ENCODE measurements at places on chromosomes 2 and 18. TPM values are rescaled to one million over a fixed set of nuclear protein-coding genes. Genes with fewer than 3 reads are reported as not detected.

- no peaks in the 10 kb centered on the region for H3K27me3 ChIP-seq
- DNase-seq = no peak
- H3K4me1 ChIP-seq = no peaks in the 10 kb centered on the region
- no peaks in the 10 kb centered on the region for H3K36me3 ChIP-seq
- H3K27ac ChIP-seq = no peak overlapping the region
- no peak overlapping the region for H3K4me3 ChIP-seq
These were observed 109.4 kb downstream of the KCTD1 start for GRCh38 chr18:26438980-26439379.

Gene IL36G
- not detected for total RNA-seq

DNA sequence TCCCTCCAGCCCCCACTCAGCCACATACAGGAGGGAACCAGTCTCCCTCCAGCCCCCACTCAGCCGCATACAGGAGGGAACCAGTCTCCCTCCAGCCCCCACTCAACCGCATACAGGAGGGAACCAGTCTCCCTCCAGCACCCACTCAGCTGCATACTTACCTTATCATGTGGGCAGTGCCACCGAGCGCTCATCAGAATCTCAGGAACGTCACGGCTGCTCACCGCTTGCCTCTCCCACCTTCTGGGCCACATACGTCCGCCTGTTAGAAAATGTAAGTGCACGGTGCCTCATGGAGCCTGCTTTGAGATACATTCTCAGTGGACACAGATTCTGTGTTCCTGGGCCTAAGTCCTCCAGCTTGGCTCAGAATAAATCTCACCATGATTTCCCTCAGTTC is 124.8 kb downstream of the PXDN start:
- no peak overlapping the region for H3K27ac ChIP-seq
- no peaks in the 10 kb centered on the region for H3K4me1 ChIP-seq
- no peaks in the 10 kb centered on the region for H3K27me3 ChIP-seq
- no peak overlapping the region for H3K4me3 ChIP-seq
- no peaks in the 10 kb centered on the region for H3K36me3 ChIP-seq

- H3K36me3 ChIP-seq = no peaks in the 10 kb centered on the region
- H3K4me1 ChIP-seq = peaks cover 4% of the 10 kb centered on the region
- H3K27me3 ChIP-seq = no peaks in the 10 kb centered on the region
- DNase-seq = no peak
- H3K27ac ChIP-seq = no peak overlapping the region
These were observed 42.7 kb upstream of the AFF3 start for GRCh38 chr2:100185105-100185504.

- H3K36me3 ChIP-seq = no peaks in the 10 kb centered on the region
- H3K27me3 ChIP-seq = no peaks in the 10 kb centered on the region
- no peak overlapping the region for H3K4me3 ChIP-seq
- no peak for DNase-seq
- H3K27ac ChIP-seq = no peak overlapping the region
These were observed 69.0 kb downstream of the CPO start for GRCh38 chr2:207008105-207008990.

Gene EPG5
- 18.6 TPM for total RNA-seq

Gene LTBP1
- total RNA-seq = 144 TPM

DNA sequence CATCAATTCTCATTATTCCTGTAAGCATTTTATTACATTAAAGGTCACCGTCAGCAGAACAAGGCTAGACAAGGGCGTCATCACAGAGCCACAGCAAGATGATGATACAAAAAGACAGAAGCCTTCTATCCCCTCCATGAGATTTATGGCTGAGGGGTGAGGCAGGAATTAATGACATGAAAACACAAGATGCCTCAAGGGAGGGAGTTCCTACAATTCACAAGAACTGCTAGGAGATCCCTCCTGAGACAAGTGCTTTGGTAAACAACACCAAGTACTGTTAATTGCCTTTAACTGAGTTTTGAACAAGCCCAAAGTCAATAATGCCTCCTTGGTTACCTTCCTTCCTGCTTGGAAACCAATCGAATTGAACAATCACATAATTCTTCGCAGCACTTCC is 14.1 kb downstream of the ADD2 start:
- DNase-seq = no peak
- no peaks in the 10 kb centered on the region for H3K36me3 ChIP-seq
- H3K27me3 ChIP-seq = no peaks in the 10 kb centered on the region
- H3K4me1 ChIP-seq = no peaks in the 10 kb centered on the region
- no peak overlapping the region for H3K27ac ChIP-seq

DNA sequence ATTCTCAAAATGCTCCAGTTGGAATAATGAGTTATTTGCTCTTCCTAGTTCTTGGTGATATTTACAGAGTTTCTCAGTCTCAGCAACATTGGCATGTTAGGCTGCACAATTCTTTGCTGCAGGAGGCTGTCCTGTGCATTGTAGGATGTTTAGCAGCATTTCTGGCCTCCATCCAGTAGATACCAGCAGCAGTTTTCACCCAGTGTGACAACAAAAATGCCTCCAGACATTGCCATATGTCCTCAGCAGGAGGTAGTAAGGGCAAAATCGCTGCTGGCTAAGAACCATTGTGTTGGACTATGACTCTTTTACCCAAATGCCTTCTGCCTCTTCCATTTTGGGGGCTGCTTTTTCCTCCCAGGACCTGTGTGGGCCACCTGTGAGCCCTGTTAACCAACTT is 50.4 kb downstream of the PAX8 start:
- H3K27ac ChIP-seq = no peak overlapping the region
- H3K4me3 ChIP-seq = no peak overlapping the region
- no peaks in the 10 kb centered on the region for H3K27me3 ChIP-seq
- no peak for DNase-seq
- H3K36me3 ChIP-seq = no peaks in the 10 kb centered on the region

DNA sequence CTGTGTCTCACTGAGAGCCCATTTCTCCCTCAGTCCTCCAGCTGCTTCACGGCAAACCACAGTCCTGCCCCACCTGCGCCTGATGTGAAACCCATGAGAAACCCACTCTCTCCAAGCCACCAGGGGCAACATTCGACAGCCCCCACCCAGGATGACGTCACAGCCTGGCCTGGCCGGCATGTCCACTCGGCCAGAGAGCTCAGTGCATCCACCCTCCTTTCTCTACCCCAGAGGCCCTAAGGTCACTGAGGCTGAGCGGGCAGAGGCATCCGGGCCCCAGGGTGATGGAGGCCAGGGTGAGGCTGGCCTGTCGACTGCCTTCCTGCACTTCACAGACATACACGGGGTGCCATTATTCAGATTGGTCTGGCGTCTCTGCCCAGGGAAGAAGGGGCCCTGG is 402.7 kb upstream of the MYT1L start:
- no peak for DNase-seq
- H3K27ac ChIP-seq = no peak overlapping the region
- no peak overlapping the region for H3K4me3 ChIP-seq
- H3K36me3 ChIP-seq = no peaks in the 10 kb centered on the region

DNA sequence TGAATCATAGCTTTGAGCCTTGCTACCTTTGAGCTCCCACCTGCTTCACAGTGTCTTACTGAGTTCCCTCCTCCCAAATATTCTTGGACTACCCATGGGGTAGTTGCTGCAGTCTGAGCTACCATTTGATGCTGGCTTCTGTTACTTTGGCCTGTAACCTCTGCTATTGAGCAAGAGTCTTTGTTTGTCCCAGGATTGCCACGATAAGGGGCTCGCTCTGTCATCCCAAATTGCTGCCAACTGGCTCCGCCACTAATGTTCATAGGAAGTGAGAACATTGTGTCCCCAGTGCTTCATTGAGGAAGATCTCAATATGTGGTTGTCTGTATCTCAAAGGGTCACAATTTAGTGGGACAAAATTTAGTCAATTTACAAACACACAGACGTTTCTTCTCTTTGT is 103.8 kb downstream of the TRIM43 start:
- H3K4me1 ChIP-seq = no peaks in the 10 kb centered on the region
- DNase-seq = peak; percentile 81
- H3K36me3 ChIP-seq = no peaks in the 10 kb centered on the region
- no peak overlapping the region for H3K4me3 ChIP-seq

DNA sequence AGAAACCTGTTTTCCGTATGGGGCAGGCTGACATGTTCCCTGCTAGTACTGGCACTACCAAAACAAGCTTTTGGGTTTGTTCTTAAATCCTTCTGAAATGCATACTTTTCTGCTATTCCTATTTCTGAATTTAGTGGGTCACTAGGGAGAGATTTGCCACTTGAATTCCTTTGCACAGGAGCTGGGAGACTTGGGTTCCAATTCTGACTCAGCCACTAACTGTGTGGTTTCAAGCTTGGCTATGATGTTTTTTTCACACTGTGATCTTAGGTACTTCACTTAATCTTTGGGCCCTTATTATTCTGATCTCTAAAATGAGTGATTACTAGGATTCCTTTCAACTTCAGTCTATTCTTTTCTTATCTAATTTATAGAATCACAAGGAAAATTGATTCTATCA is 105.5 kb downstream of the BCL11A start:
- no peak overlapping the region for H3K27ac ChIP-seq
- H3K27me3 ChIP-seq = no peaks in the 10 kb centered on the region
- H3K4me3 ChIP-seq = no peak overlapping the region

DNA sequence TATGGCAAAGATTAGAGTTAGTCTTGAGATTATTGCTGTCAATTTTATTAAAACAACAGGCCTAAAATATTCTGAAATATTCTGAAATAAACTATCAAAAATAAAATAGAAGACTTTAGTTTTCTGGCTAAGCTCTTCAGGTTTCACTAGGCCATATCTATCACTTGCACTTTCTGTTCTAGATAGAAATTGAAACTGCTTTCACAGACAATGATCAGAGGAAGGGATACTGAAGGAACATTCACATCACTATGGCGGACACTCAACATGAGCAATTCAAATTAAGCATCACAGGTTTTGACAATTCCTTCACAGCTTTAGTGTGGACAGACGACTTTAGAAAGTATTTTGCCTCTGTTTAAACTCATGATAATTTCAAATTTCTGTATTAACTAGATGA is 586.4 kb upstream of the REG3G start:
- no peak overlapping the region for H3K27ac ChIP-seq
- no peak for DNase-seq
- no peaks in the 10 kb centered on the region for H3K27me3 ChIP-seq
- no peak overlapping the region for H3K4me3 ChIP-seq
- H3K4me1 ChIP-seq = no peaks in the 10 kb centered on the region
- H3K36me3 ChIP-seq = no peaks in the 10 kb centered on the region

Gene SOCS6
- total RNA-seq = 32.9 TPM

Gene CD8B2
- total RNA-seq = not detected

- no peaks in the 10 kb centered on the region for H3K36me3 ChIP-seq
- H3K4me1 ChIP-seq = peaks cover 4% of the 10 kb centered on the region
- H3K4me3 ChIP-seq = no peak overlapping the region
- H3K27me3 ChIP-seq = no peaks in the 10 kb centered on the region
These were observed 17.3 kb downstream of the DGKD start for GRCh38 chr2:233371641-233372040.

DNA sequence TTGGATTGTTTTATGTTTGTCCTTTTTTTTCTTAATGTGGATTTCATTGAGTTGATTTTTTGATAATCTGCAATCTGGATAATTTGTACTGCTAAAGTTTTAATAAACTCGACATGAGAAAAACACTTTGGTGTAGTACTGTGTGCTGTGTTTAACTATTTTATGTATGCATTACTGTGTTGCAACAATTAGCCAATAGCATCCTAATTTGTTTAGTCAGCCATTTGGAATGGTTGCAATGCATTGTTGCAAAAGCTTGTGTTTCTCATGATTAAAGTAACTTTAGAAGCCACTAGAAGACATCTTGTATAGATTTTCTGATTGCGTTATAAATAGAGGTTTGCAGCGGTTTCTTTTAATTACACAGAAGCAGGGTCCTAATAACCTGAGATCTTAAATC is 53.5 kb downstream of the PPIG start:
- DNase-seq = no peak
- no peak overlapping the region for H3K27ac ChIP-seq
- H3K27me3 ChIP-seq = no peaks in the 10 kb centered on the region
- no peaks in the 10 kb centered on the region for H3K4me1 ChIP-seq
- peaks cover 50% of the 10 kb centered on the region for H3K36me3 ChIP-seq

DNA sequence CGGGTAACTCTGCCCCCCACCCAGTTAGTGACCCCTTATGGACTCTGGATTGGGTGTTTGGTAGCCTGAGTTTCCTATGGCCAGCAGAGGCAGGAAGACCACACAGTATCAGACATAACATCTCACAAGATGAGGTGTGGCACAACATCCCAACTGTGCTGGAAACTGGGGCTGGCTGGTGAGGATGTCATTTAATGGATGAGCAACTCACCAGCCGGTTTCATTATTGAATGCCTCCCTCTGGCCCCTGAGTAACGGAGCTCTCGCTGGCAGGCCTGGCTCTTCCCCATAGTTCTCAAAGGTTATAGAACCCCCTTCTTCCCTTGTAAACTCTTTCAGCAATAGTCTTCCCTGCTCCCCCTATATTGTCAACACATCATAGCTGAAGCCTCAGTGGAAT is 195.0 kb downstream of the BCL11A start:
- no peak for DNase-seq
- H3K27ac ChIP-seq = no peak overlapping the region
- H3K36me3 ChIP-seq = no peaks in the 10 kb centered on the region

Gene AKAIN1
- not detected for total RNA-seq

Gene LYPD1
- 0.23 TPM for total RNA-seq

DNA sequence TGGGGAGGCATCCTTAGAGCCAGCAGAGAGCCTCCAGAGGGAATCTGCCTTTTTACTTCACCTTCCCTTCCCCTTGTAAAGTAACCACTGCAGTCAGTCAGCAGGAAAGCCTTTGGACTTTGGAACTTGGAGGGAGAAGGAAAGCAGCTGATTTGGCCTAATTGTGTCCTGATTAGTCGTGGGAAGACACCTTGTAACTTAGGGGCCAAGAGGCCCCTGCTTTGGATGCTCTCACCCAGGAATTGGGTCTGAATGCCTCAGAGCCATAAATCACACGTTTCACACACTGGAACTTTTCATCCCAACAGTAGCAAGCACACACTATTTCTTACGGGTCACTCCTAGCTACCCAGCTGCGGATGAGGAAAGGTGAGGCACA is 81.0 kb upstream of the PPM1B start:
- no peaks in the 10 kb centered on the region for H3K27me3 ChIP-seq
- no peak for DNase-seq
- H3K4me3 ChIP-seq = no peak overlapping the region
- H3K36me3 ChIP-seq = no peaks in the 10 kb centered on the region

DNA sequence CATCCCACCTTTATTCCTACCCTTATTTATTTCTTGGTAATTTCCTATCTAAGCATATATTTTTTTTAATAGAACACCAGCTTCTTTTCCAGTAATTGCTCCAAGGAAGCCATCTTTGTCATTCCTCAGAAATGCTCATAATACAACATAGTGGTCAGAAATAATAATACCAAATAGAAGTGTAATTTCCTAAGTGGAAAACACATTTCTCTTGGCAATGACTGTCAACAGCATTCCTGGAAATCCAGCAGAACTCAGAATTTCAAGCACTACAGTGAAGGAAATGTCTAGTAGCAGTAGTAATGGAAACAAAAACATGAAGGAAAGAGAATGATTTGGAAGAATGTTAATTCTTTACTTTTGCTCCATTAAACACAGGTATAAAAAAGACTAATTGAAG is 56.6 kb downstream of the GDF7 start:
- H3K36me3 ChIP-seq = no peaks in the 10 kb centered on the region
- no peak for DNase-seq
- H3K4me1 ChIP-seq = no peaks in the 10 kb centered on the region

Gene KCNG2
- total RNA-seq = not detected

GRCh38 chr2:118021356-118021755 is 7.5 kb upstream of the CCDC93 start:
- no peaks in the 10 kb centered on the region for H3K36me3 ChIP-seq
- no peak for DNase-seq
- no peaks in the 10 kb centered on the region for H3K4me1 ChIP-seq
- H3K27ac ChIP-seq = no peak overlapping the region
- no peak overlapping the region for H3K4me3 ChIP-seq
